ENCODE measurements at places on chromosomes 5 and 9. TPM values are rescaled to one million over a fixed set of nuclear protein-coding genes. Genes with fewer than 3 reads are reported as not detected.

The CLIC3 gene
- total RNA-seq, result 0.90 TPM

The MAMDC4 gene
- total RNA-seq, result 13.9 TPM

The MPDZ gene
- total RNA-seq, result 74.9 TPM

The TRIP13 gene
- 1.7 TPM for total RNA-seq

The GCNT1 gene
- total RNA-seq, result 6.0 TPM

The WASHC1 gene
- 18.4 TPM for total RNA-seq

The CAMK2A gene
- 940 TPM for total RNA-seq

The IER5L gene
- 16.6 TPM for total RNA-seq
